ENCODE measurements at places on chromosomes 11 and 22. TPM values are rescaled to one million over a fixed set of nuclear protein-coding genes. Genes with fewer than 3 reads are reported as not detected.

The APOBEC3H gene
- total RNA-seq = 137 TPM

The DKK3 gene
- total RNA-seq = not detected

The B3GAT1 gene
- 0.61 TPM for total RNA-seq

The MYBPC3 gene
- not detected for total RNA-seq

The EIF3F gene
- total RNA-seq = 192 TPM

The GLB1L2 gene
- 1.3 TPM for total RNA-seq

The KRTAP5-7 gene
- not detected for total RNA-seq

The DNAJC24 gene
- 17.6 TPM for total RNA-seq

The HOATZ gene
- total RNA-seq = not detected

The RIC3 gene
- 7.4 TPM for total RNA-seq

The PLAAT4 gene
- total RNA-seq = 128 TPM

The EMID1 gene
- not detected for total RNA-seq

The CLCF1 gene
- 0.76 TPM for total RNA-seq

The SLC5A1 gene
- not detected for total RNA-seq

The CREB3L1 gene
- not detected for total RNA-seq

The SCGB1A1 gene
- total RNA-seq = not detected

GRCh38 chr11:21988477-21988876 lies 204.4 kb upstream of the ANO5 start:
- no peak for DNase-seq

- DNase-seq = peak; percentile 93
Measured at GRCh38 chr22:41998361-41999261, at the start of gene WBP2NL. TSS of gene WBP2NL (plus strand) at chr22:41998788. CDS start at chr22:41998819, 31 bp downstream.

DNA sequence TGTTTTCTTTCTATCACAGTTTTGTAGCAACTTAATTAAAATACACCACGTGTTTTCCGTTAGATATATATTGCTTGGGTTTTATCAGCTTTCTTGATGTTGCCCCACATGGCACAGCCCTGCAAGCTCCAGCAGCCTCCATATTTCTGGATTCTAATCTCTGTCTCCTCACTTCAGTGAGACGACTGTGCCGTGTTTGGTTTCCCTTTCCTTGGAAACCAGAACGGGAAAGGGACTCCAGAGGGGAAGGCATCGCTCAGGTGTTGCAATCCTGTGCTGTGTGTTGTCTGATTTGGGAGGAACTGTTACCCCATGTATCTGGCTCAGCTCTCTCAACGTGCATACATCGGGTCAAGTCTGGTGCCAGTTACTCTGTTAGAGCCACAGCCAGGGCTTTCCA lies 464.2 kb upstream of the B3GAT1 start:
- DNase-seq = no peak

GRCh38 chr11:44305470-44306051 lies 4.4 kb downstream of the ALX4 start:
- DNase-seq = peak; percentile 78

GRCh38 chr11:69079661-69080256 lies 31.0 kb downstream of the TPCN2 start:
- no peak for DNase-seq

- no peak for DNase-seq
Measured at GRCh38 chr11:769887-770641, 7.2 kb downstream of the GATD1 start.

DNA sequence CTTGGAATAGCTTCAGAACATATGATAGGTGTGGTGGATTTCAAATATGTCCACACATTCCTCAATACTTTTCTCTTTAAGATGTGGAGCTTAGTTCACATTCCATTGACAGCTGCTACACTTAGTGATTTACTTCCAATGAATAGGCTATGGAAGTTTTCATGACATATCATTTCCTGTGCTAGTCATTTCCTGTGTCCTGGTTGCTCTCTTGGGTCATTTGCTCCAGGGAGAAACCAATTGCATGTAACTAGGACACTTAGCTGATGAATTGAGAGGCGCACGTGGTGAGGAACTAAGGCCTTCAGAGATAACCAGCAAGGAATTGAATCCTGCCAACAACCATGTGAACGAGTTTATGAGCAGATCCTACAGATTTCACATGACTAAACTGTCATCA lies 120.9 kb downstream of the SLC17A6 start:
- no peak for DNase-seq

GRCh38 chr11:35618497-35619115 lies 346 bp downstream of the FJX1 start:
- DNase-seq = no peak

- DNase-seq = no peak
Measured at GRCh38 chr22:43885319-43885671, 6.5 kb downstream of the PNPLA5 start.

DNA sequence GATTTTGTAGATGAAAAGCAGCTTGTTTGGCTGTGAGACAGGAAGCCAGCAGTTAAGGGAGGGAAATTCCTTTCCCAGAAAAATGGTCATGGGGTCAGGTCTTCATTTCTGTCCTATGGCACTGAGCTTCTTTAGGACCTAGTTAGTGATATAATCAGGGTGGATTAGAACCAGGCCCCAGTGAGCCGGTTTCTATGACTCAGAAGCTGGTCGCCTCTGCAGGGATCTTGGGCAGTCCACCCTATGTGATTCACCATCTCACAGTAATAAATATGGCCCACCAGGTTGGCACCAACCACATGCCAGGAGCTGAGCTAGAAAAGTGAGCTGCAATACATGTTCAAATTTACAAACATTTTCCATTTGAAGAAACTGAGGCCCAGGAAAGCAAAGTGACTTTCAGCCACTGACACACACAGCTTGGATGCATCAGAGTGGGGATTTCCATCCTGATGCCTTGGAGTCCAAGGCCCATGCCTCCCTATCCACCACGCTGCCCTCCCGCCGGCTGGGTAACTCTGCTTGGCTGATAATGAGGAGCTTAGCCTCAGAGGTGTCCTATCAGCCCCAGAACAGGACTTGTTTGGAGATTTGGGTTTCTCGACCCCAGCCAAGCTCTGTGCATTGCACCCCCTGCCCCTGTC lies 42.0 kb downstream of the CD82 start:
- no peak for DNase-seq

DNA sequence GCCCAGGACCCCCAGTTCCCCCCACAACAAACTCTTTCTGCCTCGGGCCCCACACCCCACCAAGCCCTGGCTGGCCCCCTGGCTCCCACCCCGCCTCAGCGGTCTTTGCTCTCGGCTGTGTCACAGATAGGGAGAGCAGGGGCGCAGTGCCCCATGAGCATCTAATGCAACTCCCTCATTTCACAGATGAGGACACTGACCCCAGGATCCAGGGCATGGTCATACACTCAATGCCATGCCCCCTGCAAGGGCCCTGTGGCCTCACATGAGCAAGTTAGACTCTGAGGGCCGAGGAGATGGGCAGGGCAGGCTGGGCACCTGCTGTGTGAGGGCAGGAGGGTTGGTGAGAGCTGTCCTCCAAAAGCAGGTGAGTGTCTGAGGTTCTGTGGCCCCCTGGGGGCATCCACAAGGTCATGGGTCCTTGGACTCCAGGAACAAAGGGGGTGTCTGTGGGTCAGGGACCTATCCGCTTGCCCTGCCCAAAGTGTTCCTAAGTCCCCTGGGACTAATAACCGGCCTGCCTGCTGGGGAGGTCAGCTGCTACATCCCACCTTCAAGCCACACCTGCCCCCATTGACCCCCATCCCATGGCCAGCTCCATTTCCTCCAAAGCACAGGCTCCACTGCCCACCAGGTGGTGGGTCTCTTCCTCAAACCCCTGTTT lies 2.5 kb downstream of the MIF start:
- DNase-seq = no peak

- no peak for DNase-seq
Measured at GRCh38 chr22:26581026-26581425, 8.9 kb downstream of the TPST2 start.

DNA sequence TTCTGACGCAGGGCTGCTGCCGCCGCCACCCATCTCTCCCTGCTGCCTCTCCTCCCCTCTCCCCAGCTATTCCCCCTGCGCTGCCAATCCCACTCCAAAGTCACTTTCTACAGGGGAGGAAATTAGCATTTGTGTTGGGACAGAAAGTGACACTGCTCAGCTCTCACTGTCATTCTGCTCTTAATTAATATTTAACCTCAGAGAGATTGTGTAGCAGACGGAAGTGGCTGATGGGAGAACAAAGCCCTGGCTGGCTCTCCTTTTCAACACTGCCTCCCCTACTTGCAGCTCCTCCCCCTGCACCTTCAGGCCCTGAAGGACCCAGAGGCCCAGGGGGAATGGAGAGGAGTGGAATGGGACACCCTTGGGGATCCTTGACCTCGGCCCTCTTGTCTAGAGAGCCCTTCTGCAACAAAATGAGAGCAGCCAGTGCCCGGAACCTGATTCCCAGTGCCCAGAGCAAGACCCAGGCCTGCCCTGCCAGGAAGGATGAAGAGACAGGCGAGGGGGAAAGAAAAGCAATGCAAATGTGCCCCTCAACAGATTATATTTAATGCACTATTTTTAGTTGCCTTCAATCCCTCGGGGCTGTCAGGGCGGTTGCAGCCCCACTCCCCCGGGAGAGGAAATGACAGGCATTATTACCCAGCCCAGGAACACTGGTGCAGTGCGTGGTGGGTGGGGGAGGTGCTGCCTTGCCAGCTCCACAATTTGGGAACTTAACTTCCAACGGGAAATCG lies 14.6 kb upstream of the NRGN start:
- DNase-seq = no peak

- DNase-seq = no peak
Measured at GRCh38 chr11:46418751-46419150, 27.2 kb upstream of the CHRM4 start.

DNA sequence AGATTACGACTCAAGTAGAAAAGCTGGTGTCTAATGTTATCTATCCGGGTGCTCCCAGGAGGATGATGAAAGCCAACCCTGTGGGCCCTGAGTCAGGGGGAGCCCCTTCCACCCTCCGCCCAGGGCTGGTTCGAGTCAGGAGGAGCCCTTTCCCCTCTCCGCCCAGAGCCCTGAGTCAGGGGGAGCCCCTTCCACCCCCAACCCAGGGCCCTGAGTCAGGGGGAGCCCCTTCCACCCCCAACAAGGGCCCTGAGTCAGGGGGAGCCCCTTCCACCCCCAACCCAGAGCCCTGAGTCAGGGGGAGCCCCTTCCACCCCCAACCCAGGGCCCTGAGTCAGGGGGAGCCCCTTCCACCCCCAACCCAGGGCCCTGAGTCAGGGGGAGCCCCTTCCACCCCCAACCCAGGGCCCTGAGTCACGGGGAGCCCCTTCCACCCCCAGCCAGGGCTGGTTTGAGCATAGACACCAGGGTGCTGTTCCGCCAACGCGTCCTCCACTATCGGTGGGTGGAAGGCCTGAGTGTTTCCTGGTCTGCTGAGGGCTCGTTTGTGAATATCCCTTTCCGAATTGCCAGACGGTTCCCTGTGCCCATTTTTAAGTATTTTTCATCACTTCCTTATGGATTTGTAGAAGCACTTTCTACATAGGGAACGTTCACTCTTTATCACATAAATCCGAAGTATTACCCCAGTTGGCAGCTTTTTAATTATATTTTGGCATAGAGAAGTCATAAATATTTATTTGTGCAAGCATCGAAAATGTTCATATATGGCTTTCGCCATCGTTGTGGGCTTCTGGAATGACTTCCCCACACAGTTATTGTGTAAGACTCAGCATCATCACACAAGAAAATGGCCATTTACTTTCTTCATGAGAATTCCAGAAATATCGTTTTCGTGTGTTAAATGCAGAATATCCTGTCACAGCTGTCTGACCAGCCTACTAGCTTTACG lies 380.6 kb downstream of the BRD1 start:
- DNase-seq = no peak

DNA sequence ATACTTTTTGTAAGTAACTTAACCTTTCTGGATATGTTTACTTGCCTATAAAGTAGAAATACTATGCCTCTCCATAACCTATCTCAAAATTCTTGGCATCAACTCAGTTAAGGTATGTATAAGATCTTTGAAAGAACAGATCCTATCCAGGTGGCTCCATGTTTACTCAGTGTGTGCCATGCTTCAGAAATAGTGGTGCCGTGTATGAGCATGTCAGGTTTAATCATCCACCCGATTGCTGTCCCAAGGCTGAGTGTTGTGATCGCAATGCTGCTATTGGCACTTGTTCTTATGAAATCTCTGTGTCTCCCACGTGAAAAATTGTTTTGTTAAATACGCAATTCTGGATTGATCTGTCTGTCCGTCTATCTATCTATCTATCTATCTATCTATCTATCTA lies 85.9 kb upstream of the SNX19 start:
- DNase-seq = no peak

- DNase-seq = no peak
Measured at GRCh38 chr22:17807578-17808410, 33.5 kb upstream of the BID start.

GRCh38 chr22:19891317-19892256 lies 36.9 kb upstream of the GNB1L start:
- DNase-seq = peak; percentile 84

DNA sequence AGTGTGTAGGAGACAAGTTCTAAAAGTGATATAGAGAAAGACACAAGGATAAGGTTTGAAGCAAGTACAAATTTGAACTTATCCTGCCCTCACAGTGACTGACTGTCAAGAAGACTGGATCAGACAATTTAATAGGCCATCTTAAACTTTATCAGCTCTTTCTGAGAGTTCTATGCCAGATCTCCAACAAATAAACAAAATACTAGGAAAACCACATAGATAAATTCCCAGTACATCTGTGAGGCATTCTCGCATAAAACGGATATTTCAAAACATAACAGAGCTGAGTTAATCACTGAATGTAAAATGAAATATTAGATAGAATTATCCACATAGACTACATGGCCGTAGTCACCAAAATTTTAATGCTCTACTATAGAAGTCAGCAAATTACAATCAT lies 120.9 kb upstream of the LUZP2 start:
- DNase-seq = no peak

GRCh38 chr11:67572747-67573419 lies 10.7 kb upstream of the GSTP1 start:
- peak; percentile 55 for DNase-seq

DNA sequence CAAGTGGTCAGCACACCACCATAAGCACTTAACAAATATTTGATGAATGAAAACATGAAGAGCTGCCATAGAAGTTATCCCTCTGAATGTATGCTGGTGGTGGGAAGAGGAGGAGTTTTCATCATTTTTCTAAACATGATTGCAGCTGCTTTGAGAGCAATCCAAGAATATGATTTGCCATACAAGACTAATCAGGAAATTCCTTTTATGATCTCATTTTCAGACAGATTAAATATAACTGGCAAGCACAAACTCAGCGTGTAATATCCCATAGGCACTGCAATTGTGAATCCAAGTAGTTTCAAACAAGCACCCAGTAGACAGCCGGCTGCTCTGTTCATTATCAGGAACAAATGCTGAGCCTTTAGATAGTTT lies 505.7 kb upstream of the LUZP2 start:
- DNase-seq = no peak

DNA sequence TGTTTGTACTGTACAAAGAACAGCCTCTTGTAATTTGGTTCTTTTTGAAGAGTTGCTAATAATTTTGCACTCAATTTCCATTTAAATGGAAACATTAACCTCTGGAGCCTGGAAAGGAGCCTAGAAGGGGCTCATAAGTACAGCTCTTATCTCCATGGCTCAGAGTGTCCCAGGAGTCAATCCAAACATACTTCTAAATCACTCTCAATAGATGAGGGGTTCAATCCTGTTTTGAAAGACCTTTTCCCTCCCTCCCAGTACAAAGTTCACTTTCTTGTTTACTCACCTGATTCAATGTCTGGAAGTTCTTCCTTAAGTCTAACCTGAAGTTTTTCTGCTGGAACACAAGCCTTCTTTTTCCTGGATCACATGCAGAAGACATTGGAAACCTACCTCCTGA lies 273.0 kb upstream of the PLET1 start:
- no peak for DNase-seq

- DNase-seq = no peak
Measured at GRCh38 chr11:2726964-2727363, 27.2 kb upstream of the KCNQ1OT1 start.

Data from activated CD8-positive, alpha-beta memory T cell treated with anti-CD3 and anti-CD28 coated beads, Interleukin-2, amount 10 ng/mL, durations not matched to agents 7 days and 5 days (primary cell).